ENCODE measurements at places on chromosomes 2 and 18.

DNA sequence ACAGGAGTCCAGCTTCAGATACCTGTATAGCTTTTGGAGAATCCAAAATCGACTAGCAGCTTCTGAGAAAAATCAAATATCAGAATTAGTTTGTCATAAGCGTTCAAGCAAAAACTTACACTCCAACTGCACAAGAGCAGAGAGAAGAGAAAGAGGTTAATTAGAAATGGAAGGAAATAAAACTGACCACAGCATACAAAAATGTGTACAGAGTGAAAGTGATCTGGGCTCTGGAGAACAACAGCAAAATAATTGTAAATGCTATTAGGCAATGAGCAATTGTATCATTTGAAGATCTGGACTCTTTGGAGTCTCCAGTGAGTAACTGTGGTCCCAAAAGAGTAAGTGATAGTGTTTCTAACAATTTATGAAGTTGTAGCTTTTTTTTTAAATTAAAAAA, 867.3 kb downstream of the TRIB2 start:
- no peak for DNase-seq

DNA sequence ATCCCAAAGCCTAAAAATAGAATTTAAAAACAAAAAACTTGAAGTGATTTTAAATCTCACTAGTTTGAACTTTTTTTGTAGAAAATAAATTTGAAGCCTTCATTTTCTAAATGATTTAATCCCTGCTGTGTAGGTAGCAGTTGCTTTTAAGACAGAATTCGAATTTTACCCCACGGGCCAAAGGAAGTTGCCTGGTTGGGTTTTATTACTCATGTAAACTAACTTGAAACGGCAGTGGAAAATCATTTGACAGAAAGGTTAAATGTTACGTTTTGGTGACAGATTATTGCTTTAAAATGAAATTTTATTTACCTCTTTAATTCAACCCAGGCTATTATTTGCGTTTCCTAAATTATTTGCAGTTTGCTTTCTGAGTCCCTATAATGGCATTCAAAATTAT, 2.0 kb downstream of the MAPRE2 start:
- no peak for DNase-seq

DNA sequence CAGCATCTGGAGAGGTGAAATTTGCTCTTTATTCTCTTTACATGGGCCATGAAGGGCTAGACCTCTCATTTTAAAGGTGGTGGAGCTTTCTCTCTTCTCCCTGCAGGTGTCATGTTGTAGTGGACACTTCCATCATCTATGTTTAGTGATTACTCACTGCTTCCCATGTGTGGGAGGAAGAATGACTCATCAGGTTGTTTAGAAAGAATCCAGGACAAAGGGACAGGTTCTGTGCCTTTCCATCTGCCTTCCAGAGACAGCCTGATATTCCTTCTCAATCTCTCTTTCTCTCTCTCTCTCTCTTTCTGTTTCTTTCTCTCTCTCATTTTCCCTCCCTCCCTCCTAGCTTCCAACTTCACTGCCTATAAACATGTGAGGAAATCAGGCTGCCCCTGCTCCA, 38.7 kb downstream of the SCG2 start:
- no peak for DNase-seq

DNA sequence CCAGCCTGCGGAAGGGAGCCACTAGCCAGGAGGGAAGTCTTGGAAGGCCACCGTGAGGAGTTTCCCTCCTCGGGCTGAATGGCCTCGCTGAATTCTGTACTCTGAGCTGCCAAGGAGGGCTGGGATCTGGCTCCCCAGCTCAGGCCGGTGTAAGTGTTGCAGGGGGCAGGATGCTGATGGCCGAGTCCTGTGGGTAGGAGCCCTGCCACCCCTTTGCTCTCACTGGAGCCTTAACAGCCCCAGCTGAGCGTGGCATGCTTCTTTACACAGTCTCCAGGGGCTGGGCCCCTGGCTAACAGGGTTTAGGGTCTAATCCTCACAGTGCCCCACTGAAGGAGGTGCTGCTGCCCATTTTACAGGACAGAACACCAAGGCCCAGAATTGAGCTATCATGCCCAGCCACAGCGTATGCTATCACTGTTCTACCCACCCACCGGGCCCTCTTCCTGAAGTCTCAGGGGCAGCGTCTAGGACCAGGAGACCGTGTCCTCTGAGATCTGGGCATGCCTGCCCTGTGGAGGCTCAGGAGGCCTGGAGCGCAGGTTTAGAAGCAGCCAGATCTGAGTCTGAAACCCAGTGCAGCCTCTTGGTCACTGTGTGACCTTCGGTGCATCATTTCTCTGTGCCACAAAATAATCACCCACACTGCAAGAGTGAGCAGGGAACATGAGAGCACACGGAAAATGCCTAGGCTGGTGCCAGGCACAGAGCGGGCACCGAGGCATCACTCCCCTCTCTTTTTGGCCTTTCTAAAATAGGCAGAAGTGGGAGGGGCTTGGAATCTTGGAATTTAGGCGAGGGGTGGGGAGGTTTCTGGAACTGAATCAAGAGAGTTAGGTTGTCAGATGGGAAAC, 42.9 kb downstream of the TMEM37 start:
- DNase-seq = no peak

GRCh38 chr18:48790226-48790863, 160.4 kb downstream of the SMAD7 start:
- no peak for DNase-seq

- peak; percentile 17 for DNase-seq
These were observed 26.9 kb upstream of the DTNB start for GRCh38 chr2:25700221-25700660.

DNA sequence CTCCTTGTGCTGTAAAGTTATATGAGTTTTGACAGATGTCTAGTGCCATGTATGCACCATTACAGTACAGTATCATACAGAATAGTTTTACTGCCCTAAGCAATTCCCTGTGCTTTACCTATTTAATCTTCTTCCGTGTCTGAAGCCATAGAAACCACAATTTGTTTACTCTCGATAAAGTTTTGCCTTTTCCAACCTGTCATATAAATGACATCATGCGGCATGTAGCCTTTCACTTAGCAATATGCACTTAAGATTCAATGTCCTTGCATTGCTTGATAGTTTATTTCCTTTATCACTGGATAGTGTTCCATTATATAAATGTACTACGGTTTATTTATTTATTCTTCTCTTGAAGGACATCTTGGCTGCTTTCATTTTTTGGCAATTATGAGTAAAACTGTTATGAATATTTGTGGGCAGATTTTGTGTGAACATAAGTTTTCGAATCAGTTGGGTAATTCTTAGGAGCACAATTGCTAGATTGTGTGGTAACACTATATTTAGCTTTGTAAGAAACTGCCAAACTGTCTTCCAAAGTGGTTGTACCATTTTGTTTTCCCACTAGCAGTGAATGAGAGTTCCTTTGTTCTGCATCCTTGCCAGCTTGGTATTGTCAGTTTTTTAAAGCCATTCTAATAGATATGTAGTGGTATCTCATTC, 136.8 kb upstream of the MAP3K20 start:
- DNase-seq = no peak

- DNase-seq = no peak
These were observed 30.5 kb downstream of the KCNG2 start for GRCh38 chr18:79828258-79828657.

- no peak for DNase-seq
These were observed 610.2 kb downstream of the NR4A2 start for GRCh38 chr2:155722290-155722689.

DNA sequence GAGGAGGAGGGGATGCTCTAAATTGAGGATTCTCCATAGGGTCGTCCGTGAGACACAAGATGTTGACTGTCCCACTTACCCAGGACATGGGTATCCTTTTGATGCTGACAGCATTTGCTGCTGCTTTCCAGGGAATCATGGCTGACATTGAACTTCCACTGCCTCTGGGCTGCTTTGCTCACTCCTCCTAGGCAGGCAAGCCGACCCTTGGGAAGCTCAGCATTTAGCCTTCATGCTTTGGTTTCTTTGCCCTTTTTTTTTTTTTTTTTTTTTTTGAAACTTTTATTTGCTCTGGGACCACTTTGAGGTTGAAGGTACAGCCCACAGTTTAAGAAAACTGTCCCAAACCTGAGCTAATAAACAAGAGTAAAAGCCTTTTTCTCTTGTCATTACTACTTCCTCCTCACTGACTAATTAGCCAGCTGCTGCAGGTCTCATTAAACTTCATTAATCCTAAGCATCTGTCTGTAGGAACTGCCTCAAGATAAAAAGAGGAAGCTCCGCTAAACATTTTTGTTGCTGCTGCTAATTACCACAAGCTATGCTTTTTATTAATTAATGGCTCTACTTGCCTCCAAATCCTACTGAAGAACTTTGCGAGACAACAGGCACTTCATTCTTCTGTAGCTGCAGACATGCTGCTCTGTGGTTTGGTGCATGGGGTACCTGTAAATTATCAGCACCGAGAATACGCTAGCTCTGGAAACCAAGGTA, 125.4 kb downstream of the SPTBN1 start:
- DNase-seq = no peak

GRCh38 chr2:24515831-24516230, 24.8 kb downstream of the NCOA1 start:
- DNase-seq = no peak

- DNase-seq = no peak
These were observed 30.9 kb downstream of the PRPF40A start for GRCh38 chr2:152686321-152686720.

DNA sequence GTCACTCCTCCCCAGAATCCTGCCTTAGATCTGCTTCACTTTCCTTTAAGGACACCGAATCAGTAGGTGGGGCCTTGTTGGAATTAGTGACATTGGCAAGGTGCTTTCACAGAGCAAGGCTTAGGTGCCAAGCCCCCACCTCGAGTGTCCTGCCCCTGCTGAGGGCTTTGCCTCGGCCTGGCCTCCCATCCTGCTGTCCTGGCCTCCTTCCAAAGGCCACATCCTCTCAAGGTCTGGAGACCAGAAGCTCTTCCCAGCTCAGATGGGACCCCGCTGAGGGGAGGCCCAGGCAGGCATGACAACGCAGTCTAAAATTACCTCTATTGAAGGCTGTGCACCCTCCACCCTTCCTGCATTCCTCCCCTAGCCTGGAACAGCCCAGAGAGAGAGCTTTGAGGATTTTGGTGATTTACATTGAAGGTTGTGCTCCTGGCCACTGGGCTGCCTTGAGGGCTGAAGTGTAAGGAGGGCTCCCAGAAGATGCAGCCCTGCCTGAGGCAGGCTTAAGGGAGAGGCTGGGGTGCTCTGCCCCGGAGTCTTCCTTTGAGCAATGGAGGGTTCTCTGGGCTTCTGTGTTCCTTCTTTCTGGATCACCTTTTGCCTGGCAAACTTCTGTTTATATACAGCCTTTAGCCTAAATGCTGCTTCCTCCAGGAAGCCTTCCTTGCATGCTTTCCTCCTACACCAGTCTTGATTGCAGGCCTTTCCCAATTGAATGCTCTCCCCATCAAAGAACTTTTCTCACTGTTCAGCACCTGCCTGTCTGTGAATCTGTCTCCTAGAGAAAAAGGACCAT, 154.4 kb downstream of the DDX1 start:
- DNase-seq = no peak

- no peak for DNase-seq
These were observed 263.9 kb downstream of the LTBP1 start for GRCh38 chr2:33210626-33211025.

DNA sequence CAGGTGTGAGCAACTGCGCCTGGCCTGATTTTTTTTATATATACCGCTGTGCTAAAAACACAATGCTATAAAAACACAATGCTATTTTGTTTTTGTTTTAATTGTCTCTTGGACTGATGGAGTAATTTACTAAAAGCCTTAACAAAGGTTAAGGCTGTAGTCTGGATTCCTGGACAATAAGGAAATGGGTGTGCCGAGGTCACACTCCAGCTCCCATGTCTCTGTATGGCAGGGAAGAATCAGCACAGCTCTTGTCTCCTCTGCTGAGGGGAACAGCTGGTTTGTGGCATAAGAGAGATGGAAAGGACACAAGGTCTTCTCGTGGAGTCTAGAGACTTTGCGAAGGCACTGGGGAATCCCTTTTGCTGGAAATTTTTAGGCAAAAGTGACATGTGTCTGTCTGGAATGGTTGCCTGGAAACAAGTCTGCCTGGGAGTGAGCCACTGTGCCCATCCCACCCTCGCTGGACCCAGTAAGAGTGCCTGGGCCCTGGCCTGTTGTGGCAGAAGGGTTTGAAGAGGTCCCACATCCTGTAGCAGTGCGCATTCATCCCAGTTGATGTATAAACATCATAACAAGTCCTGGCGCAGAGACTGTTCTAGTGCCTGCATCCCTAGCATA, 73.1 kb downstream of the MAPK4 start:
- DNase-seq = no peak

DNA sequence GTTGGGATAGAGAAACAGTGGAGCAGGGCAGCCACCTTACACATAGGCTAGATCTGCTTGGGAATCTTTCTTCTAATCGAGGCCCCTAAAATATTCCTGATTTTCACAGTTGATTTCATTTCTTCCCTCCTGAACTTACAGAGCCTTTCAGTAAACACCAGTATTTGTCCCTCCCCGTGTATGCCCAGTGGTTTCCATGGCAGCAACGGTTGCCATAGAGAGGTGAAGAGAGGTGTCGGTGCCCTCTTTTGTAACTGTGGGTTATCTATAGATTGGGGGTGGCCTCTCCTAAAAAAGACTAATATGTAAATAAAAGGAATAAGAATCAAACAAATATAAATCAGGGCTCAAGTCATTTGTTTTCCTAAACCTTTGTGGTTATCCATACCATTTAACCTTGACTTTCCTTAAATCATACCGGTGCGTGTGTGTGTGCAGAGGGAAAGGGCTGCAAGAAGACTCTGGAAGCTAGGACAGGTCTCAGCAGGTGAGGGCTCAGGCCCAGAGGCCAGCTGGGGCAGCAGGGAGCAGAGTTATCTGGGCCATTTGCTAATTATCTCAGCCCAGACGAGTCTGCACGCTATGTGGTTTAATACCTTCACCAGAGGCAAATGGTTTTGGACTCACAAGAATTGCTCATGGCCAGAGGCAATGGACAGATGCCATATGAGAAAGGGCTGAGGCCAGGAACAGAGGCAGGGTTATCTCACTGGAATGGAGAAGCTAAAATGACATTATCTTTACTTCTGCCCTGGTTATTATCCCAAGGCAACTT, 35.5 kb downstream of the LIPG start:
- DNase-seq = no peak

DNA sequence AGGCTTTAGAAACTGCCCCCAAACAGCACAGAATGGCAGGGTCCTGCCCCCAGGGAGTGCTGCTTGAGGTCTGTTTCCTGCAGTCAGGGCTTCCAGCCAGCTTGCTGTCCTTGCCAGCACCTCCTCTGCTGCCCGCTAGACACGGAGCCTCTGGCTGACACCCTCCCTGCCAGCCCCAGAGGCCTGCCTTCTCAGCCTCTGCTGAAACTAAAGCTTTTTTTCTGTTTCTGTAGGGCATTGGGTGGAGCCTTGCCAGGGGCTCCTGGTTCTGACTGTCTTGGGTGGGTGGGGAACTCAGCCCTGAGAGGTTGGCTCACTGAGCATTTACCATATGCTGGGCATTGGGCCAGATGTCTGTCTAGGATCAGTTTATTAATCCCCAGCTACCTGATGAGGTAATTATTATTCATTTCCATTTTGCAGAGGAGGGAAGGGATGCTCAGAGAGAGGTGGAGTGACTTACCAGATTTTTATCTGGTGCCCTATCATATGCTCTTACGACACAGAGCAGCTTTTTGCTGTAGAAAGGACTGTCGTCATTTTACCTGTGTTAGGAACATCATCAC, 35.4 kb downstream of the INPP4A start:
- DNase-seq = no peak

Data from stimulated activated CD4-positive, alpha-beta T cell treated with anti-CD3 and anti-CD28 coated beads, TNF-alpha, amount 100 ng/mL, for 48 hours (primary cell).